ENCODE measurements at places on chromosomes 7 and 10.

DNA sequence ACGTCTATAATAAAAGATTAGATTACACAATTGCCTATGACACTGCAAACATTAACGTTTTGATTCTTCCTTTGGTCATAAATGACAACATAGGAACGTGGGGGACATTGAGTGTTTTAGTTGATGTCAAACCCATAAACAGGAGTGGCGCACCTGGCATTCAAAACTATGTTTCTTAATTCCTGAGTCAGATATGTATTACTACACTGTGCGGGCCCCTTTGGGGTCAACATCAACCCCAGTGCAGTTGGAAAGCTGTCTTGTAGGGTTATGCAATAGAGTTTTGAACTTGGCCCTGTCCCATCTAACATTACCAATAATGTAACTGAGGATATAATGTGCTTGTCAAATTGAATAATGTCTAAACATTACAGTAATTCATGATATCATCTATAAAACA is 156.5 kb downstream of the CSTF2T start:
- DNase-seq, result no peak

GRCh38 chr7:108190891-108191290 is 60.7 kb upstream of the LAMB4 start:
- DNase-seq, result no peak

- no peak for DNase-seq
Observed at GRCh38 chr10:129517680-129518057, 50.6 kb downstream of the MGMT start.

GRCh38 chr7:66864294-66864693 is 56.7 kb upstream of the TMEM248 start:
- no peak for DNase-seq

- no peak for DNase-seq
Observed at GRCh38 chr7:117041007-117041406, 87.7 kb downstream of the ST7 start.

DNA sequence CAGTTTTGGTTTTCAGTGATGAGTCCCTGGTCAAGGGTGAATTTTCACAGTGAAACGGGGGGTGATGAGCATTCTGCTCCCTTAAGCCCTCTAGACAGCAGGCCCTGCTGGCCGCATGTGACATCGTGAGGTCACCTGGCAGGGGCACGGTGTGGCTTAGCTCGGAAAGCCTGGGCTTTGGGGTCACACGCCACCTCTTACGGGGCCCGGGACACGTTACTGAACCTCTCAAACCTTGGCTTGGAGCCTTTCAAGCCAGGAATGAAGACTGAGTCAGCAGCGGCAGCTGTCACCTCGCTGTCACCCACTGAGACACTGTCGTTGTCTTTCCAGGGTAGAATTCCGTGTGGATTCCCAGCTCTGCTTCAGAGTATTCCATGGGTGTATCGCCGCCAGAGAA is 4.1 kb downstream of the GET4 start:
- no peak for DNase-seq

GRCh38 chr10:6409971-6410643 is 170.0 kb downstream of the PRKCQ start:
- peak; percentile 51 for DNase-seq

GRCh38 chr7:23925088-23925487 is 215.1 kb downstream of the STK31 start:
- DNase-seq, result no peak

GRCh38 chr7:122300211-122300932 is 4.2 kb downstream of the FEZF1 start:
- DNase-seq, result no peak

DNA sequence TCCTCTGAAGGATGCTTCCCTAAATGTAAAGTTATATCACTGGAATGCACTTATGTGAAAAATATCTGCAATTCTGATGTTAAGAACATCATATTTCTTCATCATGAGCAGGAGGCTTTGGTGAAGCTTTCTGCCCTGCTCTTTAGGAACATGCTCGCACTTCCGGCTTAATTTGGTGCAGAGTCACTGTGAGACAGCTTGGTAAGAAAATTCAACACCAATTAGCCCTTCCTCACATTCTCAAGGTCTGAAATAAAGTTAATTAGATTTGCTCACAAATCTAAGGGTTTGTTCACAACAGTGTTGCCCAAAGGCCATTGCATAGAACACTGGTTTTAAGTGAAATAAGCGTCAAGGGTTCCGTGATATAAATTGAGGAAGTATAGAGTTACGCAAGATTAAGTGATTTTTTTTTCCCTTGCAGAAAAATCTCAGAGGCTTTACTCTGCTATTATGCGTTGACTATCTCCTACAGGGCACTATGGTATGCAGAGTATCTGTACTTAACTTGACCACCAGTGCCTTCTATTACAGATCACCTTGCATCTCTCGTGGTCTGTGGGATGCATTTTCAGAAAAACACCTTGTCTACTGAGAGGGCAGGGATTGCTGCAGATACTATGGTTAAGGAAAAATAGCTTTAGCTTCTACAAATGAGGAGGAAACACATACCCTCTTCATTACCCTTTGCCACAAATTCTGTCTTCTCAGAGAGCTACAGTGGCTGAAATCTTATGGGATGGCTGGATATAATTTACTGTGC is 953.9 kb downstream of the TYW1 start:
- DNase-seq, result no peak

GRCh38 chr7:130426564-130426963 is 14.3 kb downstream of the CEP41 start:
- DNase-seq, result no peak

GRCh38 chr10:43822631-43823580 is 174.2 kb upstream of the ZNF32 start:
- peak; percentile 58 for DNase-seq

GRCh38 chr7:44402401-44403060 is 77.1 kb upstream of the CAMK2B start:
- DNase-seq, result no peak

- no peak for DNase-seq
Observed at GRCh38 chr10:116848032-116848943, 1.0 kb upstream of the ENO4 start.

DNA sequence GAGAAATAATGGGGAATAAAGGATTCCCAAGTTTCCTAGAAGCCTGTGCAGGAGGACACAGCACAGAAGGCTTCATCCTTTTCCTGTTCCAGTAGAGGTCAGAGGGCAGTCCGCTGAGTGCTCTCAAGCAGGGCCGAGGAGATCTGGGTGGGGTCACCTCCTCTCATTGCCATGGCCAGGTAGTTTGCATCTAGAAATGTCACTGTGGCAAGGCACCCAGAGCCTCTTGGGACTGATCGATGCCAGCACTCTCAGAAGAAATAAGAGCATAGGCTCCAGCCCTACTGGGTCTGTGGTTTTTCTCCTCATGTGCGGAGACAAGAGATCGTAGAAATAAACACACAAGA is 7.9 kb downstream of the NUB1 start:
- DNase-seq, result no peak

DNA sequence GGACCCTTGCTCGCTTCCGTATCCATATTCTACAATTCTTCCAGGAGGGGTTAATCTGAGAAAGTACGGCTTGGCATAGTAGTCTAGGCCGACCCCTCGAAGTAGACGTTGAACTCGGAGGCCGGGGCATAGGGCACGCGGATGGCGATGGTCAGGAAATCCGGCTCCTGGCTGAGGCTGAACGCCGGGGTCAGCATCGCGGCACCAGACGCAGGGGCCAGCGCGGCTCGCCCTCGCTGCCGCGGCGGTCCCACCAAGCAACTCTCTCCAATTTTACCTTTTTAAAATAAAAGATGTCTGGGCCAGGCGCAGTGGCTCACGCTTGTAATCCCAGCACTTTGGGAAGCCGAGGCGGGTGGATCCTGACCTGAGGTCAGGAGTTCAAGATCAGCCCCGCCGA is 7.3 kb upstream of the SGMS1 start:
- no peak for DNase-seq

DNA sequence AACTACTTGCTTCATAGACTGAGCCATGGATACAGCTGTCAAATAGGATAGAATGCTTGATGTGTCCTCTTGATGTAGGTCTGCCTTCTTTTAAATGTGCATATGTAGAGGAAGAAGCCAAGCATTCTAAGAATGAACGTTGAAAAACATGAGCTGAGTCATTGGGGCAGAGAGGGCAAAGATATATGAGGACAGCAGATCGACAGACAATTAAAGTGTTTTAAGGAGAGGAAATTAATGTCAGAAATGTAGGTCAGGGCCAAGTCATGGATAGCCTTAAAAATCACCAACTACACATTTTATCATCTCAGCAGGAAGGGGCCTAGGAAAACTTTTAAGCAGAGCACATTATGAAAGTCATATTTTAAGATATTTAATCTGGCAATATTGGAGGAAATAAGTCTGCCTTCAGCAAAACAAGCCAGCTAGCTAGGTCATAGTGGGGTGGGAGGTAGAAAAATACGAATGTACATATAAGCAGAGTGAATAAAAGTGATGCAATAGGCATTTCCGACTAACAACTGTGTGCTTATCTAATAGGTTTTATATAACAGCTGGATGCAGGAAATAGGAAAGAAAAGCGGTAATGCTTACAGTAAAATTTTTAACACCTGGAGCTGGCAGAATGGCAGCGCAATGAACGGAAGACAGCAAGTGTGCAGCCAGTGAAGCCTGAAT is 638.3 kb upstream of the TPK1 start:
- no peak for DNase-seq

GRCh38 chr10:117926491-117926890 is 120.2 kb downstream of the RAB11FIP2 start:
- DNase-seq, result no peak

DNA sequence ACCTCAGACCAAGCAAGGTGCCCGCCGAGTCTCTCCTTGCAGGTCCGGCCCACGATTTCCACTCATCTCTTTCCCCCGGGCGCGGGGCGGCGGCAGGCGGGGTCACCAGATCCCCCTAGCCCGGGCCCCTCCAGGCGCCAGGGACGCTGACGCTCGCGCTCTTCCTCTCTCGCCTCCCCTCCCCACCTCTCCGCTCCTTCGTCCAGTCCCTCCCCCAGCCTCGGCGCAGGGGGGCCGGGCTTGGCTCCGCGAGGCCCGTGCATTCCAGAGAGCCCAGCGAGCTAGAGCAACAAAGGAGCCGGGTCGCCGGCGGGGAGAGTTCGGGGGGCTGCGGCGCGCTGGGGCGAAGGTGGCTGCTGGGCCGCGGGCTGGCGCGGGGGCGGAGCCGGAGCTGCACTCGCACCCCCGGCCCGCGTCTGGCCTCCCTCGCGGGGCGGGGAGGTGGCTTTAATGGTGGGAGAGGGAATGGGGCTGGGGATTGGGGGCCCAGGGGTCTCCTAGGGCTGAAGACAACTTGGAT is at the start of gene SMO:
TSS of gene SMO (plus strand) at position 262 of the 520 bp plus-strand sequence. CDS start 519 bp downstream, outside the sequence.
- peak; percentile 93 for DNase-seq

DNA sequence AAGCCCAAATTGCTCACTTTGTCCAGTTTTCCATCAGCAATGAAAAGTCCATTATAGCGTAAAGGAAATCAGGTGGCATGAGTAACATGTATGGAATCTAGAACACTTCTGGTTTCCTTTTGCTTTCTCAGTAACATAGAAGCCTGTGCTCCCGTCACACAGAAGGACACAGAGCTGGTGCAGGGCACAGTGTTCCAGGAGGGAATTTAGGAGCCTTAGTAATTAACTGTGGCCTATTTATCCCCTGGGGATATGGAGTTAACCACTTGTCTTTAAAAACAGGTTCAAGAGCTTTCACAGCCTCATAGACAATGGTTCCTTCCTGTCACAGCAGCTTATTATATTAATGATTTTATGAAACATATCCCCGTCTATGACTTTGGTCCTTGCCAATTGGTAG is 189.9 kb downstream of the NEBL start:
- no peak for DNase-seq

DNA sequence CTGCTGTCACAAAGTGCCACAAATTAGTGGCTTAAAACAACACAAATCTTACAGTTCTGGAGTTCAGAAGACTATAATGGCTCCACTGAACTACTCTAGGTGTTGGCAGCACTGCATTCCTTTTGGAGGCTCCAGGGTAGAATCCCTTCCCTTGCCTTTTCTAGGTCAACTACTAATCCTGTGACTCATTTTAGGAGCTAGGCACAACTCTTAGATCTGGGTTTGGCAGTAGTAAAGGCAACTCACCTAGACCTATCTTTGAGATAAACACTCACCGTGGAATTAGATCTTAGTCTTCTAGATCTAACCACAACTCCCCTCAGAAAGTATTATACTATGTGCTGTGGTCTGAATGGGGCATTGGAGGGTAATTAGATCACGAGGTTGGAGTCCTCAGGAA is 60.4 kb downstream of the ANKIB1 start:
- no peak for DNase-seq

- no peak for DNase-seq
Observed at GRCh38 chr10:6578251-6578771, 1.8 kb downstream of the PRKCQ start.

GRCh38 chr7:82757-83155 is 109.6 kb upstream of the FAM20C start:
- DNase-seq, result peak; percentile 5

DNA sequence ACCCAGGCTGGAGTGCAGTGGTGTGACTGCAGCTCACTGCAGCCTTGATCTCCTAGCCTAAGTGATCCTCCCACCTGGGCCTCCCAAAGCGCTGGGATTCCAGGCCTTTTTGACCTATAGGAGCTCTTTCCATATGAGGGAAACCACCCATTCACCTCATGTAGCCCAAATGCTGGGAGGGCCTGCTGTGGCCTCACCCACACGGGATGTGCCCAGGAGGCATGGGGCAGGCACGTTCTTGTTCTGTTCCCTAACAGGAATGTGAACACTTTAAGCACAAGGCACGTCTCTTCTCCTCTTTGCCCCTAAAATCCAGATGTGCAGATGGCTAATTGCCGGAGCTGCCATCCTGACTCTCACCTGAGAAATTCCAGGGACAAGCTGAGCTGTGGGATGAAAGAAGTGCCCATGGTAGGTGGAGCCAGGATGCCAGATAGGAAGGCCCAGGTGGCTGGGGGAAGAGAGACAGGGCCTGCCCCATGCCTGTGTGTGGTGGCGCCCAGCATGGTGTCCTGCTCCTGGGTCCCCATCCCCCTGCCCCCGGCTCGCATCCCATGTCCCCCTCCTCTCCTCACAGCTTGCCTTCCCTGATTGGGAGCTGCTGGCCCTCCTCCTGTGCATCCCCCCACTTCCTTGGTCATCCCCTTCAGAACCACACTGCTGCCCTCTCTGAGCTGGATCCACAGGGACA is 17.3 kb downstream of the CAMK2B start:
- DNase-seq, result no peak
